Aorta (tissue), 5 donors: ENCODE measurements at places on chromosomes 7 and 10. TPM values are rescaled to one million over a fixed set of nuclear protein-coding genes. Genes with fewer than 3 reads are reported as not detected.
A peak's percentile ranks its signal among the peaks of the same experiment; 100 is the strongest.

Gene TMEM130
- 20.8 TPM for total RNA-seq

Gene OPN1SW
- not detected for total RNA-seq

GRCh38 chr10:2462581-2462980, 604.8 kb upstream of the PFKP start:
- no peak for DNase-seq

GRCh38 chr10:122514045-122514840, 46.3 kb upstream of the DMBT1 start:
- no peak for DNase-seq

DNA sequence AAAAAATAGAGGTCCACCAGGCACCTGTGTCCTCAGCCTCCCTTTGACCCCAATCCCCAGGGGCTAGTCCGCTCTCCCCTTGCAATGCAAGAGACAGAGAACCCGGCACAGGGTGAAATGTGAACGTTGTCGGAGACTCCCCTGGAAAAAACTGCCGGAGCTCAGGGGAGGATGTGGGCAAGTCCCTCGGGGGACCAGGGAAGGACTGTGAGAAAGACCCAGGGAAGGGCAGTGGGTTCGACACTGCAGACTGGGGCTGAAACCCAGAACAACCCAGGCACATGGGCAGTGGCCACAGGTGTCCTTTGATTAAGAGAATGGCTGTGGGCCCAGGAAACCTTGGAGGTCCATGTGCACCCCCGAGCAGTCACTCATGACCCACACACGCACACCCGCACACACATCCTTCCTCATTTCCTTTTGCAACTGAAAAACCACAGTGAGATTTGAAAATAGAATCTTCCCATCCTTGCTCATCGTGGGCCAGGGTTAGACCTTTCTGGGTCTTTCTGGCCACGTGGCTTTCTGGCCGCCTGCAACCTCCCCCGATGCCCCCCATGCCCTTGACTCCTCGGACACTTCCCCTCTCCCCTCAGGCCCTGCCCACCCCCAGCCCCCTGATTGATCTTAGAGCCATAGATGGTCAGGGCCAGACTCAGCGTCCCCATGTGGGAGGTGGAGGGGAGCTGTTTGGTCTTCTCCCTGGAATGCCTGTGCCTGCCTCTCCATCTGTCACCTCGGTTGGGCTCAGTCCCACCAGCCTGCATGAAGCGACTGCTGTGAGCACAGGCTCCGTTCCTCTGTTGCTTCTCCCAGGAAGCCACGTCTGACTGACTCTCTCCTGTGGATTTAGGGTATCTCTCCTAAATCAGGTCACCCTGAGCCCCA, 7.9 kb downstream of the LAT2 start:
- no peak for DNase-seq

- no peak for DNase-seq
Observed at GRCh38 chr7:104093127-104093526, 103.7 kb upstream of the RELN start.

DNA sequence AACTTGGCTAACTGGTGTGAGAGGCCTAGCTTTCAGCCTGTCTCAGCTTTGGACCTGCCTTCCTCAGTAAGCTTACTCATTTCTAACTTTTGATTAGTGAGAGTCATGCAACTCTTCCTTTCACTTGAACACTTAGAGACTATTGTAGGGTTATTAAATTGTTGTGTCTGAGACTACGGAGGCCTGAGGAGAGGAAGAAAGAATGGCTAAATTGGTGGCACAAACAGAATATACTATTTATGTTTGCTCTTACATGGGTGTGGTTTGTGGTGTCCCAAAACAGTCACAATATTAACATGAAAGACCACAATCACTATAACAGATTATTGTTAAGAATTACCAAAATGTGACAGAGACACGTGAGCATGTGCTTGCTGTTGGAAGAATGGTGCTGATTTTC, 82.1 kb downstream of the TRIM24 start:
- DNase-seq: no peak

DNA sequence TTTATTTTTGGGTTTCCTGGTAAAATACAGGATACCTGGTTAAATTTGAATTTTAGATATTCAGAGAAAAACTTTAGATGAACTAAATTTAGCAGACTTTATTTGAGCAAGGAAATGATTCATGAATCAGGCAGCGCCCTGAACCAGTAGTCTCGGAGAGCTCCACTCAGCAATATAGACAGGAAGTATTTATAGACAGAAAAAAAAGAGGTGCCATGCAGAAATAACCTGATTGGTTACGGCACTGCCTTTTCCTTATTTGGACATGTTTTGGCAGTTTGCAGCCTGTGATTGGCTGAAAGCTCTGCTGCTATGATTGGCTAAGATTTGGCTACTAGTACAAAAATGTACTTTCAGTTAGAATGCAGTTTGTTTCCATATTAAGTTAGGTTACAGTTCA, 198.3 kb upstream of the DKK1 start:
- DNase-seq: no peak

- peak; percentile 62 for DNase-seq
Observed at GRCh38 chr7:128459394-128459878, 3.8 kb downstream of the HILPDA start.

- DNase-seq: peak; percentile 64
Observed at GRCh38 chr10:89206402-89207180, 526 bp downstream of the CH25H start.

DNA sequence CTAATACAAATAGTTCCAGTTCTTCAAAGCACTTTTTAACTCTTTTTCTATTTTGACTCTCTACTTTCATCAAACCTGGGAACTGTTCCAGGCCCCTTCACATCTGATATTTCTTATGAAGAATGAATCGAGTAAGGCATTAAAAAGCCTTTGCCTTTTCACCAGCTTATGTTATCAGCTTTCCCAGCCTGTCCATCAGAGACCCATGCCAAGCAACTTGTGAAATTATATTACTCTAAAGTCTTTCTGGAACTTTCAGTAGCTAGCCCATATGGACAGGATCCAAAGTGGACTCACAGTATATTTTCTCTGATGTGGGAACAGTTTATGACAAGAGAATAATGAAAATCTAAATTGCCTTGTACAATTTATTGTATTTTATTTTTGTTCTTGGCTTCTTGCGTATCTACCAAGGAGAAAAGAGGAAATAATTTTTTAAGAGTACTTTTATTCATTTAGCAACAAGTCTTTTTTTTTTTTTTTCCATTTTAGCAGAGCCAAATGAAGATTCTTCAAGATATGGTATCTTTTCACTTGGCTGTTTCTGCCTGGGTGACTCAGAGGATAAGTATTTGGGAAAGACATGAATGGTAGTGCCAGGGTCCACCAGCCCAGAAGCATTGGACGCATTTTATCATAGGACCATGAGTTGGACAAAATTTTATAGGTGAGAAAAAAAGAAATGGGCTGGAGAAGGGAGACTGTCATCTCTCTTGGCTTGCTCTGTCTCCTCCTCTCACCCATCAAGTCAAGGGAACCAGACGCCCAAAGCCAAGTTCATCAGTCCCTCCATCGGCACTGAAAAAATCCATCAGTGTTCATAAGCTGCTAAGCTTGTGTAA, 195.8 kb upstream of the NEBL start:
- DNase-seq: no peak

- peak; percentile 75 for DNase-seq
Observed at GRCh38 chr7:82319674-82320118, 123.9 kb downstream of the CACNA2D1 start.

DNA sequence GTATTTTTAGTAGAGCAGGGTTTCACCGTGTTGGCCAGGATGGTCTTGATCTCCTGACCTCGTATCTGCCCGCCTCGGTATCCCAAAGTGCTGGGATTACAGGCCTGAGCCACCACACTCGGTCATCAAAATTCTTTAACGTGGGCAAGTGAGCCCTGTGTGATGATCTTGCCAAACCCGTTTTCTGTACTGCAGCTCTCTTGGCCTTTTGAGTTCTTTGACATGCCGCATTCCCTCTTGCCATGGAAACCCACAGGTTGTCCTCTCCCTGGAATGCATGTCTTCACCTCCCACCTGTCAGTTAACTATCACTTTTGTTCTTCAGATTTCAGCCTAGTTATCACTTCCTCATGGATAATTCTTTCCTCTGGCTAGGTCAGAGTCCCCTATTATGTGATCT, 5.0 kb downstream of the NUP205 start:
- DNase-seq: no peak

- DNase-seq: no peak
Observed at GRCh38 chr7:131835141-131835540, 278.7 kb upstream of the PODXL start.

GRCh38 chr7:46812101-46812675, 769.7 kb downstream of the TNS3 start:
- no peak for DNase-seq
